ENCODE measurements at places on chromosomes 13 and 19. TPM values are rescaled to one million over a fixed set of nuclear protein-coding genes. Genes with fewer than 3 reads are reported as not detected.

- DNase-seq: no peak
Measured at GRCh38 chr13:23516190-23516589, 54.0 kb upstream of the TNFRSF19 start.

GRCh38 chr13:89899302-89900103, 1448.0 kb upstream of the MIR17HG start:
- DNase-seq: no peak

DNA sequence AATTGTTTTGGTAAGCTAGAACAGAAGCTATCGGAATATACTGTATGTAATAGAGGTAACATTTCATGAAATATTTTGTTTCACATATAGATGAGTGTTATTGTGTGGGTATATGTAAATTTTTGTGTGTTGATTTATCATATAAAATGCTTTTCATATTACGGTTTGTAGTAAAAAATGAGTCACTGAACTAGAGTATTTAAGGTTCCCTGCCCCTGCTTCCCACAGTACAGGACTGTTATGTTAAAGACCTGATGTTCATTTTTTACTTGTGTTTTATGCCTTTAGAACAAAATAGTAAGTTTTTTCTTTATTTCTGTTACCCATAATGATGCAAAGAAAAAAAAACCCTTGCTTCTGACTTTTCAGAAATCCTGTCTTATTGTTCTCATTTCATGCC, 243.4 kb downstream of the ENOX1 start:
- no peak for DNase-seq

GRCh38 chr13:52004511-52005170, 6.6 kb downstream of the ATP7B start:
- peak; percentile 20 for DNase-seq

DNA sequence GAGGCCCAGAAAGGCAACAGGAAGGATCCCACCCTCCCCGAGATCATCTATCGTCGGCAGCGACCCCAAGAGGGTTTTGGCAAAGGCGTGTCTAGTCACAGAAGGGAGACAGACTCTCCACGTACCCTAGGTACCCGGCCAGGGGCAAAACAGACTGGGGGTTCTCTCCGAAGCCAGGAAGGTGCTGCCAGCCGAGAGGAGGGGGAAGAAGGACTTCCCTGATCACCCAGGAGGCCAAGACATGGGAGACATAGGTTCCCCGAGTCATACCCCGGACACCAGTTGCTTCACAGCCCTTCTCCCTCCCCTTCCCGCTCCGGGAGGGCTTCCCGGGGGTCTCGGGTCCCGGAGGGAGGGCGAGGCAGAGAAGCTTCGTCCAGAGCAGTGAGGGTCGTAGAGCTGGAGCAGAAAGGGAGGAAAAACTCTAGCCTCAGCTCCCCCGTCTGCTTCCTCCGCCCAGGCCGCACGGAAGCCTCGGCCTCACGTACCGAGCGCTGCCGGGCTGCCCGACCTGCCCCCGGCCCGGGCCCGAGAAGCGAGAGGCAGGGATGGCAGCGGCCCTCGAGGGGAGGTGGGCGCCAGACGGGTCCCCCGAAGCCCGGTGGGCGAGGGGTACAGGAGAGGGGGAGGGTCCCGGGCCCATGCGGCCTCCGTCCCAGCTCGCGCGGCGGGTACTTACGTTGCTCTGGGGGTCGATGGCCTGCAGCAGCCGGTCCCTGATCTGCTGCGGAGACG, 644 bp downstream of the MED26 start:
- DNase-seq: peak; percentile 29

GRCh38 chr13:76016799-76017400, 380.8 kb downstream of the LMO7 start:
- no peak for DNase-seq

ADAMTS10 gene
- 8.9 TPM for polyA plus RNA-seq

ACTMAP gene
- polyA plus RNA-seq: 8.9 TPM
